Heart right ventricle (tissue), 16 donors: ENCODE measurements at places on chromosomes 11 and 22.
A peak's percentile ranks its signal among the peaks of the same experiment; 100 is the strongest.

- no peak for DNase-seq
Measured at GRCh38 chr22:48494256-48494967, 1333.3 kb downstream of the BRD1 start.

DNA sequence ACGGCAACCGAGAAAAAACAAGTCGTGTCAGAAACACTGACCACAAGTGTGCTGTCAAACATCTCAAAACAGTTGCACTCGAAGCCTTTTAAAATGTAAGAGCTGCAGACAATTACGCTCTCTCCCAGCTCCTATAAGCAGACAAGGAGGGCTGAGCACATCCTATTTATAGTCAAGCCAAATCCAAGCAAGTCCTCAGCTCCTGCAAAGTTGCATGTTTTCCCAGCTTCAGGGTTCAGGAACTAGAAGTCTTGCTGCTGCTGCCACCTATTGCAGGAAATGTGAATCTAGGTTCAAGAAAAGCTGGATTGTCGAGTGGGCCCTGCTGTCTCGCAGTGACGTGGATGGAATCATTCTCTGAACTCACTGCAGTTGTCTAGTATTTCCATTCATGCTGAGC, 15.5 kb downstream of the EFCAB6 start:
- DNase-seq, result no peak

GRCh38 chr11:79050786-79051185, 390.0 kb downstream of the TENM4 start:
- DNase-seq, result peak; percentile 40

- DNase-seq, result no peak
Measured at GRCh38 chr11:67020949-67021348, 2.0 kb upstream of the SYT12 start.

DNA sequence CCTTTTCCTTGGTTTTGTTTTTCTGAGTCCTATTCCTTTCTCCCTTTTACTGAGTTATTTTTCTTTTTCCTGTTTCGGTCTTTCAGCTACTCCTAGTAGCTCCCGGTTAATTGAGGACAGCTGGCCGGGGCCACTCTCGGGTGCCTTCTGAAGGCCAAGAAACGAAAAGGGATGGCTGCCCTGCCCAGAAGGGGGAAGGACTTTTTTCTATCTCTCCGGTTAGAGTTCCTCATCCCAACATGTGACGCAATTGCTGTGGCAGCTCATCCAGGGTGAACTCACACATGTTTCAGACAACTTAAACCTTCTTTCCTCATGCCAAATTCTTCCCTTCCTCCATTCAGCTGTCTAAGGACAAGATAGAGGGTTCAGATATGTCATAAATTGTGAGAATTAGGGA, 83.6 kb downstream of the PIWIL4 start:
- DNase-seq, result peak; percentile 62

GRCh38 chr22:39941601-39942000, 18.6 kb upstream of the TMA7B start:
- no peak for DNase-seq

DNA sequence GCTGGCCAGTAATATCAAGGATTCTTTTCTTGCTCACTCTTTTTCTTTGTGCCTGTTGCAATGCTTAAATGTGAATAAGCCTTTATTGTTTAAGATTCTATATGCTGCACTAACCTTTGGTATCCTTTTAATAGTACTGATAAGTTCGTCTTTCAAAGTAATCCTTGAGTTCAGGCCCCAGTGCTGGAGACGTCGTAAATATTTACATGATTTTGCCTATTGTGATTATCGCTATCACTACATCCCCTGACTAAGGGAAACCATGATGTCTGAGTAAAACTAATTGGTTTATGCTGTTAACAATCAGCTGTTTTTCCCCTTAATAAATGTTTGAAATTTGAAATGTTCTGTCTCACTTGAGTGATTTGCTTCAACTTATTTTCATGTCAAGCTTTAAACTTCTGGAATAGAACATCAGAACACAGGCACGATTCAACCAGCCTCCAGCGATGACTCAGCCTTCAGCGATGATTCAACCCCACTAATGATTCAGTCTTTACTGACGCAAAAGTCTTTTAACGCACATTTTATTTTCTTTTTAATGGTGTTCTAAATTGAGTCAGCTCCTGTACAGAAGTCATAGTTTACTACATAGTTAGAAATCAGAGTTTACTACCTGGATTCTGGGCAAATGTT, 3.9 kb downstream of the HTATIP2 start:
- DNase-seq, result no peak

GRCh38 chr22:30001459-30001858, 78.8 kb upstream of the HORMAD2 start:
- no peak for DNase-seq

GRCh38 chr22:37896181-37896592, 9.9 kb upstream of the MICALL1 start:
- no peak for DNase-seq

- no peak for DNase-seq
Measured at GRCh38 chr11:29937526-29937925, 79.3 kb downstream of the KCNA4 start.

GRCh38 chr22:49084206-49084605, 743.5 kb downstream of the BRD1 start:
- no peak for DNase-seq

DNA sequence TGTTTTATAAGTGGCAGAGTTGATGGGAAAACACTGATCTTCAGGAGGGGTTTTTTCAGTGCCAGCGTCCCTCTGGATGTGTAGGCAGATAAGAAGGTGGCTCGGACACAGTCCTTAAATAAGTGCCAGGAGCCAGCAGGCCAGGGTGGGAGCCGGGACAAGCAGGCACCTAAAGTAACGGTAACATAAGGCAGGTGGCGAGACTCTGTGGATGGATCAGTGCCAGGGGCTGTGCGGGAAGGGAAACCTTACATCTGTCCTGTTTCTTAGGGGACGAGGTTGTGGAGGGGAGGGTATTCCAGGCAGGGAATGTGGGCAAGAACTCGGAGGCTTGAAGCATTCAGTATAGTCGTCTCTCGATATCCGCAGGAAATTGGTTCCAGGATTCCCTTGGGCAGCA, 15.9 kb downstream of the BCR start:
- no peak for DNase-seq

GRCh38 chr11:44797886-44798606, 71.3 kb downstream of the TSPAN18 start:
- no peak for DNase-seq

- no peak for DNase-seq
Measured at GRCh38 chr11:63622323-63622722, 8.1 kb upstream of the PLAAT3 start.

DNA sequence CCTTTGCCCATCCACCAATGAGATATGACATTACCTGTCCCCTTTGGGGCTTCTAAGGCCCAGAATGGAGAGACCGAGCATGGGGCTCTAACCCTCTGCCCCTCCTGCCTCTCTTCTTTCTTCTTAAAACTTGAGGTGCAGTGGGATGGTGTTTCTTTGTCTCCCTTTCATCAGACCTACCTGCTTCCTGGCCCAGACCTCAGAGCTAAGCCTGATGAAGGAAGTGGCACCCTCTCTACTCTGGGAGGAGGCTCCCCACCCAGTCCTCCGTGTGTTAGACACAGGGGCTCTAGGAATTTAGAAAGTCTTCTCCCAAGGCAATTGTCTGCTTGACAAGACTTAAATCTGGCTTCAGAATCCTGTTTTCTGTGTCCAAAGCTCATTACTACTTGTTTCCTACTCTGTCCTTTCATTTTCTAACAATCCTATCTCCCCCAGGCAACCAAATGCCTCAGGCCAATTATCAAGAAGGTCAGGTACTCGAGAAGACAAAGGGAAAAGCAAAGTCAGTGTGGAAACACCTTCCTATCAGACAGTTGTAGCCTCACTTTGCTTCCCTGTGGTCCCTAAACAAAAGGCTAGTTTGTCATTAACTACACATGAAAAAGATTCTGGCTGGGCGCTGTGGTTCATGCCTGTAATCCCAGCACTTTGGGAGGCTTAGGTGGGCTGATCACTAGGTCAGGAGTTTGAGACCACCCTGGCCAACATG, 20.3 kb upstream of the PARVA start:
- no peak for DNase-seq

DNA sequence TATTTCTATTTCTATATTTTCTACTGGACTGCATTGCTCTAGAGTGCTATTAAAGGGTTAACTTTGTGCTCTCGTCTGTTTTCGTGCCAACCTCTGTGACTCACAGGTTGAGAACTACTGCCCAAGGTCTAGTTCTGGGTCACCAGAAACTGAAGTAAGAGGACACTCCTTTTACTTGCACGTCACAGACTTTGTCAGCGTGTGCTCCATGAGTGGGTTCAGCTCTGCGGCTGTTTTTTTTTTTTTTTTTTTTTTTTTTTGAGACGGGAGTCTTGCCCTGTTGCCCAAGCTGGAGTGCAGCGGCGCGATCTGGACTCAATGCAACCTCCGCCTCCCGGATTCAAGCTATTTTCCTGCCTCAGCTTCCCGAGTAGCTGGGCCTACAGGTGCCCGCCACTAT, 49.8 kb downstream of the CLMP start:
- no peak for DNase-seq

GRCh38 chr11:11512929-11513328, 108.9 kb downstream of the GALNT18 start:
- no peak for DNase-seq

DNA sequence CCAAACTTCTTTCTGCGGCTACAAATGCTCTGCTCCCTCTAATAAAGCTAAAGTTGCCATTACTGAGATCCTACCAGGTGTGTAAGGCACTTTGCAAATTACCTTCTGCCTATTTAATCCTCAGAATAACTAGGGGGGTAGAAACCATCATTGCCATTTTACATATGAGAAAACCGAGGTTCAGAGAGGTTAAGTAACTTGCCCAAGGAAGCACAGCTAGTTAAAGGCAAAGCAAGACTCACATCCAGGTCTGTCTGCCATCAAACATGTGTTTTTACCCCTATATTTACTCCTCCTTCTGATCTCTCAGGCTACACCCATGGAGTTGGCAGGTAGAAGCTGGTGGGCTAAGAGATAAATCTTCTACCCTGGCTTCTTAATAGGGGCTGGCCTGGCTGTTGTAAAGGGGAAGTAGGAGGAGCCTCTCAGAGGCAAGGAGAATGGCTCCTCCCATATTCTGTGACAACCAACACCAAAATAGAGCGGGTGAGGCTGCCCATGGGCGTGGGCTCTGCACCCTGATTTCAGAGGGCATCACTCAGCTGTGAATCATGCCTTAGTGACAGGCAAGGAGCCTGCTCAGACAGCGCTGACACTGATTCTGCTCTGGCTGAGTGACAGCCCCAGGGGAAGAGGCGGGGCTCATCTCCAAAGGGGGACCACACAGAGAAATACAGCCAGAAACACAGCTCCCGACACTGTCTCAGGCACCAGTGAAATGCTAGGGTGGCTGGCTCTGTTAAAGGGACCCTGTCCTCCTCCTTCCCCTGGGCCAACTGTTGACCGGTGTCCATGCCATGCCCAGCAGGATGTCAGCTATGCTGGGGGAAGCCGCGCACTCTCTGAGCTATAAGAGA, 106.8 kb downstream of the ABTB2 start:
- DNase-seq, result peak; percentile 56

DNA sequence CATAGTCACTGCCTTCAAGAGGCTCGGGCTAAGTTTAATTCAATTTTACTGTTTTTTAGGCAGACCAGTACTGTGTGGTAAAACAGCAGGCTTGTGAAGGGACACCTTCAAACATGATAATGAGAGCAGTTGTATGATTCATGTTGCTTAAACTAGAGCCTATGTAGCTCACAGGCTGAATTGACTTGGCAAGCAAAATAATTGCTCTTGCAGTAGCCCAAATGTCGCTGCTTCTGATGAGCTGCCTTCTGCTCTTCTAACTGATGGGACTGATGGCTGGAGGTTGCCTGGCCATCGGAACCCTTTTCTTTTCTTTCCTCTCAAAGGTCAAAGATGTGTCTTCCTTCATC, 137.6 kb downstream of the MAML2 start:
- no peak for DNase-seq

DNA sequence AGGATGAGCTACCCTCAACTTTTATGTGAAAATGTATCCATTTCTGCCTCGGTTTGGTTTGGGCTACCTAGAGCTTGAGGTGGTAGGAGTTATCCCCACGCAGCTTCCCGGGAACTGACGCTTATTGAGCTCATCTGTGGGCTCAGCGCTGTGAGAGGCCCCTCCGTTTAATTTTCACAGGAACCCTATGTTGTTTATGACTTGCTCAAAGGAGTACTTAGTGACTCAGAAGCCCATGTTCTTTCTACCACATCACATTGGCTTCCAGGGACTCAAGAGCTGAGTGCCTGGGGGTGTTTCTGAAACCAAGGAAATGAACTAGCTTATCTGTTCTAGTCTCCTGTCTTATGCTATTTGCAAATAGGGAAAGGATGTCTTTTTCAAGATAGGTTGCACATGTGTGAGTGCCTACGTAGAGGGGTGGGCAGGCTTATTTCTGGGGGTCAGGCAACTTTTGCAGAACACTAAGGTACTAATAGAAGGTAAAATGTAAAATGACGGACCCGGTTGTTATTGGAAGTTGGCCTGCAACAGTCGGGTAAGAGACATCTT, 40.5 kb downstream of the MICAL2 start:
- DNase-seq, result no peak

DNA sequence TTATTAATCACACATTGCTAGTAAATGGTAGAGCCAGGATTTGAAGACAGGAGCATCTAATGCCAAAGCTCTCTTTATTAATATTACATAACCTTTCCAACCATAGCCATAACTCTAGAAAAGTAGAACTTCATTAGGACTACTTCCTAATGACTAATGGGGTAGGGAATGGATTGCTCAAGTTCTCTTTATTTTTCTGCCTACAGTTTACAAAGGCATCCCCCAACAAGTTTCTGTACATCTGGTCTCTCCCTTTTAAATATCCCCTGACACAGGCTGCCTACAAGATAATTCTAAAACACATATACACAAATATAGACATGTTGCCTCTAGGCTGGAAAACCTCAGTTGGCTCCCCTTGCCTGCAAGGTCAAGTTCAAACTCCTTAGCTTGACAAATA, 534.9 kb downstream of the SOX6 start:
- no peak for DNase-seq

GRCh38 chr22:26770624-26771023, 113.2 kb downstream of the MIAT start:
- DNase-seq, result no peak

DNA sequence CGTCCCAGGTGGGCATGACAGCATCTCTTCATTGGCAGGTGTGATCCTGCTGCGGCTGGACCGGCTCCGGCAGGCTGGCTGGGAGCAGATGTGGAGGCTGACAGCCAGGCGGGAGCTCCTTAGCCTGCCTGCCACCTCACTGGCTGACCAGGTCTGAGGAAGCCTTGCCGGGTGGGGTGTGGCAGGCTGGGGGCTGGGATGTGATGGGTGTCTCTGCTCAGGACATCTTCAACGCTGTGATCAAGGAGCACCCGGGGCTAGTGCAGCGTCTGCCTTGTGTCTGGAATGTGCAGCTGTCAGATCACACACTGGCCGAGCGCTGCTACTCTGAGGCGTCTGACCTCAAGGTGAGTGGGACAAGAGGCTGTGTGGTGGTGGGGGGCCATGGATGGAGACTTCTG, 3.5 kb downstream of the LARGE2 start:
- no peak for DNase-seq

DNA sequence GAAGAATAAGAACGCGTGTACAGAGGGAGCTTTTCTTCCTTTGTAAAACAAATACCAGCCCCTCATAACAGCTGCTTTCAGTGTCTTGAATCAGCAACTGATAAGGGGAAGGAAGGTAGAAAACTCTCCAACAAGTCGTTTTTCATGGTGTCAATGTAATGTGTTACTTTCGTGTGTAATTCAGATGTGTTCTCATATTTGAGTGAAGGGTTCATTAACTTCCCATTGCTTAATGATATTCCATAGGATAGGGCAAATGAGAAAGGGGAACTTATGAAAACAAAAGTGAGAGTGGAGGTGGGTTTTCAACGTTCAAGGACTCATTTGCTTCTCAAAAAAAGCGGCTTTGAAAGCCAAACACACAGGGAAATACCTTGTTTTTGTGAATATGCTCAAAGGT, 452.1 kb downstream of the NTM start:
- DNase-seq, result no peak
